Activated T-helper 17 cell treated with anti-CD3 and anti-CD28 coated beads, Interleukin-2, amount 50 U/mL, for 72 hours (primary cell): ENCODE measurements at places on chromosomes 11 and 22. TPM values are rescaled to one million over a fixed set of nuclear protein-coding genes. Genes with fewer than 3 reads are reported as not detected.

DNA sequence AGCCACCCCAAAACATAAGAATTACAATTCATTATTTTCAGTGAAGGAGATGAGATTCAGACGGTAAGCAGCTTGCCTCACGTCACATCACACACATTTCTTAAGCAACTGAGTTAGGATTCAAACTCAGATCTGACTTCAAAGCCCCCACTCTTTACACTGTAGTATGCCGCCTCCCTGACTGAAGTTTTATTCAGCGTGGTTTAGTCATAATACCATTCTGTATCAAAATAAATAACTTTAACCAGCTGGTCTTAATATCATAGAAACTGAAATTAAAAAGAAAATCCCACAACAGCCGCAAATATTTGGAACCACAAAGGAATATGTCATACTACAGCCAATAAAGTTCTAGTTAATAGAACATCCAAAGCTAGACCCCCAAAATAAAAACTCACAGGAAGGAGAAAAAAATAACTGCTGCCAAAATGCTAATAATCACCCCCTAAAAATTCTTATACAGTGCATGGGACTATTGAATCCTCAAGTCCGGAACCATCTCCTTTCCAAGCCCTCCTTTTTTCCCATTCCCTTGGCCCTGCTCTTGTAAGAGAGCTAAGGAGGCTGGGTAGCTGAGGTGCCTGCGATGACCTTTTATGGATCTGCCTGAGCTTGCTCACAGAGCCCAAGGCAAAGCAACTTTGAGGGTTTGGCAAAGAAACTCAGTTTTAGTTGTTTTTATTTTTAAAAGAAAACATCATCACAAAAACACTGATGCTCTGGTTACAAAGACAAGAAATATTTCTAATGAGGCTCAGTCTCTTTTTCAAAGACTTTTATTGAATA is 334.5 kb downstream of the TTC28 start:
- ATAC-seq: no peak

FGF19 gene
- not detected for total RNA-seq

- no peak for ATAC-seq
These were observed 3.3 kb downstream of the OR52L1 start for GRCh38 chr11:5983443-5983842.

DNA sequence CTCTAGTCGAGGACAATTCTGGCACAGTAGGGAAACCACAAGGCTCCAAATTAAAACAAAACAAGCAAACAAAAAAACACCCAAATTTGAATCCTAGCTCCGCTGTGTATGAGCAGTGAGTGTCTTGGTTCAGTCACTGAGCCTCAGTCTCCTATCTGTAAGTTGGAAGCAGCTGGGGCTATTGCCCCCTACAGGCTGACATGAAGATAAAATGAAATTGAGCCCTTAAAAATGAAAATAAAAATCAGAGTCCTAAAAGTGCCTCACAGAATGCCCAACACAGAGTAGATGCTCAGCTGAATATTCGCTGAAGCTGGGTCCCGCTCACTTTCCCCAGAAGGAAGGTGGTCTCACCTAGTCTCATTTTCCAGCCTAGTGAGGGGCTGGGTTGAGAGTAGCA is 65.2 kb downstream of the PDE2A start:
- no peak for ATAC-seq

GRCh38 chr11:35014346-35014745 is 97.9 kb downstream of the PDHX start:
- no peak for ATAC-seq

GRCh38 chr11:83105168-83105567 is 33.5 kb upstream of the RAB30 start:
- ATAC-seq: no peak

DNA sequence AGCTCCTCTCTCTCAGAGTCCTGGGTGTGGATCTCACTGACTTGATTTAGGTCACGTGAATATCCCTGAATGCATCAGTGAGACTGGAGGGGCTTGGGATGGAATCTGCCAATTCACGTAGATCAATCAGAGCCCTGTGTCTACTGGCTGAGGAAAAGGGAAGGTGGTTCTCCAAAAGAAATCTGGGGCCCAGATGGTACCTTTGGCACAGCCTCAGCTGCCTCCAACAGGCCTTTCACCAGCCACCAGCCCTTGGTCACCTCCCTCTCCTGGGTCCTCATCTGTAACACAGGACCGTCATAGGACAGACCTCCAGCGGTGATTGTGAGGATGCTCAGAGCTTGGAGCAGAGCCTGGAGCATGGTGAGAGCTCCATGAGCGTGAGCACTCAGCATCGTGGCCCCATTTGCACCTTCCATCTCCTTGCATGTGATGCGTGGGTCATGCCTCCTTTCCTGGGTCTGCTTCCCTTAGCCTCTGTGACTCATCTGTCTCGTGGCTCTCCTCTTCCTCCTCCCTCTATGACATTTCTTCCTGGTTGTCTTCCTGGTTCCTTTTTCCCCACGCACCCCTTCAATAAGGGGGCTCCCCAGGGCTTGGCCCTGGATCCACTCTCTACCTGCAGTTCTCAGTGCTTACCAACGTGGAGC is 7.5 kb upstream of the MIEF1 start:
- ATAC-seq: no peak

MMP27 gene
- not detected for total RNA-seq

- peak; percentile 3 for ATAC-seq
These were observed 3.2 kb downstream of the TBC1D10C start for GRCh38 chr11:67406969-67407687.

DNA sequence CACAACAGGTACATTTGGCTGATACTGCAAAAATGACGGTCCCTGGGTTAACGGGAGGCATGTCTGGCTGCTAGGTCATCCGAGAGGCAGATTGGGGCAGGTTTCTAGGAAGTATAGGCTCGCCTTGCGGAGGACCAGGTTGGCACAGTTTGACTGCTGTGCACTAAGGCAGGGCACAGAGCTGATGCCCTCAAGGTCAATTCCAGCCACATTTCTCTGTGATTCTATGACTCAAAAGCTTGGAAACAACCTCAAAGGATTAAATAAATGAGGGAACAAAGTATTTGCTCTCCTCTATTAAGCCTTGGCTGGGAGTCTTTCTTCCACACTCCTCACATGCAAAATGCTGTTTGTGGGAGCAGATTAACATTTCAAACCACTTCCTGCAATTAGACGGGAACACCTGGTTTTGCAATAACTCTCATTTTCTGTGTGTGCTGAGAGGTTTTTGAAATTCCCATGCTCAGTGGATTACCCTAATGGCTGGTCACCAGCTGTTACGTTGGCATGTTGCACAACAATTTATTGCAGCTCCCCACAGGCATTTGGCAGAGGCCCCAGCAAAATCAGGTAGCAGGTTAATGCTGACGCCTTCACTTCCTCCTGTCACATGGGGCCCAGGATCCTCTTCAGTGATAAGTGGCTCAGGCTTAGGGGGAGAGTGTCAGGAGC is 61.0 kb upstream of the PLET1 start:
- peak; percentile 29 for ATAC-seq

GRCh38 chr22:36299911-36300310 is 47.0 kb downstream of the APOL1 start:
- no peak for ATAC-seq

DNA sequence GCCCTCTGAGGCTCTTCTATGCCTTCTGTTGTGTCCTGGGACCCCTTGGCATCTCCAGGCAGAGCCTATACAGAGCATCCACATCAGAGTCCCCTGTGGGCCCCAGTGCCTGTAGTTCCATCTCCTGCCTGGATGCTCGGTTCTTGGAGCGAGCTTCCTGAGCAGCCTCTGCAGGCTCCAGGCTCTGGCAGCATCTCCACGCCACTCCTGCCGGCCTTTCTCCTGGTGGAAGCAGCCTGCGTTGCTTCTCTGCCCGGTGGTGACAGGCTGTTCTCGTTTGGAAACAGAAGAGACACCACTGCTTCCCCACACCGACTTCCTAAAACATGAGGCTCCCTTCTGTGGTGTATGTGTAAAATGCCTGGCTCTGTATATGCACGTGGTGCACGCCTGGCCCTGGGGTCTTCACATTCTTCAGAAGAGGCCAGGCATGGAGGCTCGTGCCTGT is 52.8 kb downstream of the BCR start:
- ATAC-seq: no peak

KCNJ11 gene
- total RNA-seq: not detected

PHF21B gene
- total RNA-seq: not detected

GRCh38 chr11:115996808-115997188 is 492.6 kb upstream of the CADM1 start:
- ATAC-seq: no peak

OTOG gene
- not detected for total RNA-seq

GRCh38 chr11:126997196-126997595 is 3.4 kb downstream of the KIRREL3 start:
- ATAC-seq: no peak

DNA sequence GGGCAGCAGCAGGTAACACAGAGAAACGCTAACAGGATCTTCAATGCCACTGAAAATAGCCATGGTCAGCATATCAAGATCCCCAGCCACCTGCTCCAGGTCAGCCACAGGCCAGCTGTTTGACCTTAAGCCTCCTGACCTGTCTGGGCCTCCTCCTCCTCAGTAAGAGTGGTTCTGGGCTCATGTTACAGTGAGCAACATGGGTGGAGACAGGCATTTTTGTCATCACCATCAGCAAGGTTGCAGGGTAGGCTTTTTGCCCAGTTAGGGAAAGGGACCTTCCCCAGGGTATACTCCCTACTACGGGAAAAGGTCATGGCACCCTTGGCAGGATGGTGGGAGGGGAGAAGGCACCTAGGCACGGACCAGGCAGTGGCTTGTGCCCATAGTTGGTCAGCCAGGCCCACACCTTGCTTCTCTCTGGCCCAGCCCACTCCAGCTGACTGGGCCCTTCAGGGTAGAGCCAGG is 131.8 kb upstream of the PARVA start:
- no peak for ATAC-seq

- no peak for ATAC-seq
These were observed 1365.4 kb upstream of the RAG2 start for GRCh38 chr11:37963440-37963839.

DNA sequence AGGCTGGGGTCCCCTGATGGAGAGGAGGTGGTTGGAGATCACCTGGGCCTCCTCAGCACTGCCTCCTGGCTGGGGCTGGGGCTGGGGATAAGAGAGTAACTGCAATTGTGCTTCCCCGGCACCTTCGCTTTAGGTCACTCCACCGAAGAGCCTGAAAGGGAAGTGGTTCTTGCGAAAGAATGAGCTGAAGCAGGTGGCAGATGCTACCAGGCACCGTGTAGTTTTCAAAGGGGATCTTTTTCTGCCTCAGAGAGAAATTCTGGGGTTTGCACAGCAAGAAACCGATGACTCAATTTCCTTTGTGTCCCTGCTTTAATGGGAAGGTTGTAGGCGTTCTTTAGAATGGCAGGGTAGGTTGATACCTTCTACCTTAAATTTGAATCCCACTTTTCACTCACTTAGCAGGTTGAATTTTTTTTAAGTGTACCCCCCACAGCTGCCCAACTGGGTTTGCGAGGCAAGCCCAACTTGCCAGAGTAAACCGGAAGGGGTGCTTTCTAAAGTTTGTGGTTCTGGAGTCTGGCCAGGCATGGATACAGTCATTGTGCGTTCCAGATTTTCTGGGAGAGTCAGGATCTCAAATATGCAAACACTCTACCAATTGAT is 5.3 kb downstream of the CD44 start:
- peak; percentile 46 for ATAC-seq

OR8A1 gene
- total RNA-seq: not detected

GRCh38 chr11:134282121-134283045 is 6.2 kb downstream of the GLB1L3 start:
- no peak for ATAC-seq

GRCh38 chr11:70732881-70733196 is 334.5 kb downstream of the CTTN start:
- no peak for ATAC-seq

GRCh38 chr11:6413791-6414201 is 5.1 kb downstream of the APBB1 start:
- ATAC-seq: peak; percentile 76
